ENCODE measurements at places on chromosomes 6 and 20. TPM values are rescaled to one million over a fixed set of nuclear protein-coding genes. Genes with fewer than 3 reads are reported as not detected.

Gene SLA2
- 2.0 TPM for total RNA-seq

Gene BRPF3
- 47.0 TPM for total RNA-seq

Gene PGC
- total RNA-seq, result 6.7 TPM

Gene OPRL1
- 1.7 TPM for total RNA-seq

Gene ASIP
- not detected for total RNA-seq

Gene SRMS
- not detected for total RNA-seq

Gene TBC1D32
- total RNA-seq, result 8.4 TPM

Gene SOX18
- total RNA-seq, result 30.1 TPM

Gene DYNLT2
- 1.5 TPM for total RNA-seq

Gene CCN6
- total RNA-seq, result not detected

Gene STMND1
- total RNA-seq, result 2.2 TPM
